Activated CD4-positive, alpha-beta T cell treated with anti-CD3 and anti-CD28 coated beads, Interleukin-2, amount 10 ng/mL, durations not matched to agents 7 days and 5 days (primary cell): ENCODE measurements at places on chromosomes 3 and 15.

DNA sequence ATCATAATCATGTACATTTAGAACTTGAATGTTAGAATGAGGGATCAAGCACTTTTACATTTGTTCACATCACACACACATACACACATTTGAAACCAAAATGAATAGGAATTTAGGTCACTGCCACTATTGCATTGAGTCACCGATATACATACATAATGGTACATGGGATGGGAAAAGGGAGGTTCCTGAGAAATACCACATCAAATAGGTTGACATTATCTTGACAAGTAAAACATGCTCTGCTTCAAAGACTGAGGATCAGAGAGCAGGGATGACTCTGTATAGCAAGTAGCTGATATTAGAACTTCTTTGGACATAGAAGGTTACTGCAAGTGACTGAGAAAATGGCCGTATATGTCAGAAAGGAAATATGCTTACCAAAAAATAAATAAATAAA, 847.2 kb downstream of the PLOD2 start:
- no peak for DNase-seq
- H3K27me3 ChIP-seq, result no peaks in the 10 kb centered on the region
- no peaks in the 10 kb centered on the region for H3K36me3 ChIP-seq
- H3K4me1 ChIP-seq, result no peaks in the 10 kb centered on the region

DNA sequence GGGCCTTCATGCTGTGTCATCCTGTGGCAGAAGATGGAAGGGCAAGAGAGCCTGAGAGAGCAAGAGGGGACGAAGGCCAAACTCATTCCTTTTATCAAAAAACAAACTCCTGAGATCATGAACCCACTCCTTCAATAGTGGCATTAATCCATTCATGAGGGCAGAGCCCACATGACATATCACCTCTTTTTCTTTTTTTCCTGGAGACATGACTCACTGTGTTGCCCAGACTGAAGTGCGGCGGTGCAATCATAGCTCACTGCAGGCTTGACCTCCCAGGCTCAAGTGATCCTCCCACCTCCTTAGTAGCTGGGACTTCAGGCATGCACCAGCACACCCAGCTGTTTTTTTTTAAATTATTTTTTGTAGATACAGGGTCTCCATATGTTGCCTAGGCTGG, 92.0 kb upstream of the RNU6-1 start:
- H3K36me3 ChIP-seq, result no peaks in the 10 kb centered on the region
- no peak overlapping the region for H3K27ac ChIP-seq
- no peak for DNase-seq
- H3K4me1 ChIP-seq, result no peaks in the 10 kb centered on the region

DNA sequence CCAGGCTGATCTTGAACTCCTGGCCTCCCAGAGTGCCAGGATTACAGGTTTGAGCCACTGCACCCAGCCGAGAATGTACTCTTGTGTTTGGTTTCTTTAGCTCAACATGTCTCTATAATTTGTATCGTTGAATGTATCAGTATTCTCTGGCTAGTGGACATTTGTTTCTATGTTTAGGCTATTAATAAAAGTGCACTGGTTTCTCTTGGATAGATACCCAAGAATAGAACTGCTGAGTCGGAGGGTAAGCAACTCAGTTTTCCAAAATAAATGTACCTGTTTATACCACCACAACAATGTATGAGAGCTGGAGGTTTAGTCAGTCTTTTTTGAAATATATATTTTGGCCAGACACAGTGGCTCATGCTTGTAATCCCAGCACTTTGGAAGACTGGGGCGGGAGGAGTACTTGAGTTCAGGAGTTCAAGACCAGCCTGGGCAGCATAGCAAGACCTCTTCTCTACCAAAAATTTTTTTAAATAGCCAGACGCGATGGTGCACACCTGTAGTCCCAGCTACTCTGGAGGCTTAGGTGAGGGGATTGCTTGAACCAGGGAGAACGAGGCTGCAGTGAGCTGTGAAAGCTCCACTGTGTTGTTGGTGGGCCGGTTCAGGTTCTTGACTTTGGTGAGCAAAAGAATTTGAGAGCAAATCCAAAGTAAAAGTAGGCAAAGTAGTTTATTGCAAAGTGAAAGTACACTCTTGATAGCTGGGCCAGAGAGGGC, 7.7 kb upstream of the IVD start:
- H3K4me1 ChIP-seq, result peaks cover 30% of the 10 kb centered on the region
- H3K27ac ChIP-seq, result peak overlapping the region; percentile 67
- no peaks in the 10 kb centered on the region for H3K27me3 ChIP-seq
- peak overlapping the region; percentile 43 for H3K4me3 ChIP-seq

GRCh38 chr3:50189989-50190388, 1.4 kb upstream of the GNAT1 start:
- H3K36me3 ChIP-seq, result no peaks in the 10 kb centered on the region
- DNase-seq, result no peak
- H3K27ac ChIP-seq, result no peak overlapping the region
- peaks cover 9% of the 10 kb centered on the region for H3K4me1 ChIP-seq

DNA sequence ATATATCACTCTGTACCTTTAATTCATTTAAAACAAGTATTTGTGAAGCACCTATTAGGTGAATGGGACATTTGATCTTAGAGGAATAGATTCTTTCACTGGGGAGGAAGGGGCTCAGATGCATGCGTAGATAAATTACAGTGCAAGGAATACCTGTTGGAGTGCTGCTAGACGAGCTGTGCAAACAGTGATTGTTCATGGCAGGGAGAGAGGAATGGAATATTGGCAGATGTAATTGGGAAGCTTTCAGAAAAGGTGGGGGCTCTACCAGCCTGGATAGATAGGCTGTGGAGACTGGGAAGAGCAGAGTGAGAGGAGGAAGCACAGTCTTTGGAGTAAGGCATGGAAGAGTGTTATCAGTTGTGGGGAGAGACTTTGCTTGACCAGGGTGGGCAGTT, 116.8 kb downstream of the AKAP13 start:
- H3K27ac ChIP-seq, result no peak overlapping the region
- no peak overlapping the region for H3K4me3 ChIP-seq
- peaks cover 27% of the 10 kb centered on the region for H3K4me1 ChIP-seq

DNA sequence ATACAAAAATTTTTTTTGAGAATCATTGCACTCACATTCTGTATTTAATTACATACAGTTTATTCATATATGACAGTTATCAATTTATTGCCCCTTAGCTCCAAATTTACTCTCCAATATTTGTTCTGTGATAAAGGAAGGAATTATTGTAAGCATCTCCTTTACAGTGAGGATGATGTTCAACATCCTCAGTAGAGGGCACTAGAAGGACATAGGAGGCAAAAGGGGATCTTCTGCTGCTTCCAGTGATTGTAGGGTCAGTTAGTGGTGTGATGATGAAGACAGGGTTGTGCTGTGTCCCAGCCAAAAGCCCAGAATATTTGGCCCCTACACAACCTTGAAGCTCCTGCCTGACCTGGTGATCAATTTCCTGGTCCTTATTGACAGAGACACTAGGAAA, 89.9 kb upstream of the DCBLD2 start:
- peaks cover 5% of the 10 kb centered on the region for H3K27me3 ChIP-seq
- no peak for DNase-seq
- no peaks in the 10 kb centered on the region for H3K4me1 ChIP-seq
- no peak overlapping the region for H3K27ac ChIP-seq
- no peaks in the 10 kb centered on the region for H3K36me3 ChIP-seq

GRCh38 chr15:70283511-70283910, 185.8 kb upstream of the TLE3 start:
- no peak overlapping the region for H3K27ac ChIP-seq
- peaks cover 4% of the 10 kb centered on the region for H3K27me3 ChIP-seq
- peaks cover 18% of the 10 kb centered on the region for H3K4me1 ChIP-seq
- DNase-seq, result no peak
- no peak overlapping the region for H3K4me3 ChIP-seq
- H3K36me3 ChIP-seq, result no peaks in the 10 kb centered on the region

- no peak within 1 kb of the TSS for H3K4me3 ChIP-seq
- no peak within 1 kb of the TSS for H3K27ac ChIP-seq
- H3K27me3 ChIP-seq, result peaks cover 6% of the 10 kb centered on the region
- H3K36me3 ChIP-seq, result no peaks in the 10 kb centered on the region
These were observed at the start of gene EFHB for GRCh38 chr3:19934098-19934566. Gene EFHB, minus strand, starts transcription at chr3:19934217. Its CDS starts 199 bp downstream, at chr3:19934018.

GRCh38 chr15:41961001-41961518, 11.3 kb downstream of the EHD4 start:
- no peak overlapping the region for H3K27ac ChIP-seq
- DNase-seq, result no peak
- no peaks in the 10 kb centered on the region for H3K27me3 ChIP-seq

- H3K4me1 ChIP-seq, result no peaks in the 10 kb centered on the region
- DNase-seq, result no peak
- no peak overlapping the region for H3K4me3 ChIP-seq
These were observed 1113.2 kb downstream of the IGSF11 start for GRCh38 chr3:117921411-117921810.

DNA sequence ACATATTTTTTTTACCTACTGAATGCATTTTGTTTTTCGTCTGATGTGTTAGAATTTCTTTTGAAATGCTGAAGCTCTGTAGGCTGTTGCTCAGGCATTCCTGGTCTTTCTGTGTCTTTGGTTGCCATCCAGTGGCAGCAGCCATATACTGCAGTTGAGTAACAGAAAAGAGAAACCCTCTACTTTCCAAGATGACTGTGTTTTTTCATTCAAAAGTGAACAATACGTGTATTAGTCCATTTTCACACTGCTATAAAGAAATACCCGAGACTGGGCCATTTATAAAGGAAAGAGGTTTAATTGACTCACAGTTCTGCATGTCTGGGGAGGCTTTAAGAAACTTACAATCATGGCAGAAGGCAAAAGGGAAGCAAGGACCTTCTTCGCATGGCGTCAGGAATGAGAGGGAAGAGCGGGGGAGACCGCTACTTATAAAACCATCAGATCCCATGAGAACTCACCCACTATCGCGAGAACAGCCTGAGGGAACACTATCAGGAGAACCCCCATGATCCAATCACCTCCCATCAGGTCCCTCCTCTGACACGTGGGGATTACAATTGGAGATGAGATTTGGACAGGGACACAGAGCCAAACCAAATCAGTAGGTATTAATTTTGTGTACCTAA, 4.7 kb upstream of the GOLGA8B start:
- peak overlapping the region; percentile 37 for H3K27ac ChIP-seq
- H3K4me1 ChIP-seq, result peaks cover 12% of the 10 kb centered on the region
- peak overlapping the region; percentile 64 for H3K4me3 ChIP-seq
- DNase-seq, result peak; percentile 76
- peaks cover 33% of the 10 kb centered on the region for H3K27me3 ChIP-seq

DNA sequence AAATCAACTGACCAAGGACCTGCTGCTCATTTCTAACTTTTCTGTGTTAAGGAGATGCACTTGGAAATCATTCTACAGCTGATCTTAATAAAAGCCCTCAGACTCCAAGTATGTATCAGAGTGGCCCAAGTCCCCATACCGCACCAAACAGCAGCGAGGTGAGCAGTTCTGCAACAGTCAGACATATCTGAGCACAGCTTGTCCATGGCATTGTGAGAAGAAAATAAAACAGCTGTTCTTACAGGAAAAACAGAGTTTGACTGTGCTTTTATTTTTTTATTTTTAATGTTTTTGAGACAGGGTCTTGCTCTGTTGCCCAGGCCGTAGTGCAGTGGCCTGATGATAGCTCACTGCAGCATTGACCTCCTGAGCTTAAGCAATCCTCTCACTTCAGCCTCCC, 131.8 kb downstream of the ADAMTS9 start:
- H3K27me3 ChIP-seq, result no peaks in the 10 kb centered on the region
- no peak overlapping the region for H3K27ac ChIP-seq
- no peak overlapping the region for H3K4me3 ChIP-seq
- no peak for DNase-seq
- H3K36me3 ChIP-seq, result no peaks in the 10 kb centered on the region
- no peaks in the 10 kb centered on the region for H3K4me1 ChIP-seq

DNA sequence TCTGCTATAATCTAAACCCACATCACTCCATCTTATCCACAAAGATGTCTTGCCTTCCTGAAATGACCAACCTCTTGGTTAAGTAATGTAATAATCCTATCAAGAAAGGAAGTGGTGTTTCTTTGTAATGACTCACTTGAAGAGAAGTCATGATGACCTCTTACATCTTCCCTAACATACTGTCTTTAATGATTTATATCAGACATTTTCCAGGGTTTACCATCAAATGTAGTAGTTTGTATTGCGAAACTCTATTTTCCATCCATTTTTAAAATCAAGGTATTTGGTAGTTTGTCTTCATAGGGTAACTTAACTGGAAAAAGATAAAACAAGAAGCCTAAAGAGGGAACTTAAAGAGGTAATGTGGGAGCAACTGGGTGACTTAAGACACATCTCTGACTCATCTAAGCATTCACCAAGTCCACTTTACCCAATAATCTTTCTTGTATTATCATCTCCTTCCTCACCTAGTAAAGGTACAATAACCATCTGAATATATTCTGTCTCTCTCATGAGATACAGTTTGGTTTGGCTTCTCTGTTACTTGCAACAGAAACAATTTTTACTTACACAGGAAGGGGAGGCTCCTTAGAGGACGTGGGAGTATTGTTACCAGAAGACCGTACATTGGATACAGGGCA, 5.7 kb upstream of the MAPK6 start:
- H3K27ac ChIP-seq, result no peak overlapping the region
- DNase-seq, result no peak
- H3K36me3 ChIP-seq, result peaks cover 3% of the 10 kb centered on the region
- H3K27me3 ChIP-seq, result no peaks in the 10 kb centered on the region

GRCh38 chr3:96027718-96028117, 786.7 kb upstream of the EPHA6 start:
- DNase-seq, result no peak
- H3K27me3 ChIP-seq, result no peaks in the 10 kb centered on the region
- no peak overlapping the region for H3K4me3 ChIP-seq
- H3K4me1 ChIP-seq, result no peaks in the 10 kb centered on the region

DNA sequence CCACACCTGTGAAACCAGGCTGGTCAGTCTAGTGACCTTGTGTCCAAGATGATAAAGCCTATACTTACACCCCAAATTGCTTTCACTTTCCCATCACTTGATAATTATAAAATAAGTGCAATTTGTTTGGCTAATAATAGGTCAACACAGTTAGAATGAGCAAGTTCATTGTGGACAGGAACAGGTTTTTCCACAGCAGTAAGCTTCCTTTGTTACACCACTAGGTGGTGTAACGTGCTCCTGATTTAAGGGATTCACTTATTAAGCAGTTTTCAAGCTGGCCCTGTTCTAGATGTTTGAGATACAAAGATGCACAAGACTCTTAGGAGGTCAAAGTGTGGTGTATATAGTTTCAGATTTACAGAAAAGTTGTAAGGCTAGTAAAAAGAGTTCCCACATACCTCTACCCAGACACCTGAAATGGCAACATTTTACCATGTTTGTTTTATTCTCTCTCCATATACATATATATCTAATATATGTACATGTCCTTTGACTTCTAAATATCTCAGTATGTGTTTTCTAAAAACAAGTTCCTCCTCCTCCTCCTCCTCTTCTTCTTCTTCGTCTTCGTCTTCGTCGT, 6.8 kb upstream of the MFSD1 start:
- peaks cover 30% of the 10 kb centered on the region for H3K27me3 ChIP-seq
- no peak overlapping the region for H3K27ac ChIP-seq
- no peaks in the 10 kb centered on the region for H3K36me3 ChIP-seq
- no peak for DNase-seq

GRCh38 chr15:91263632-91264531, 163.8 kb downstream of the SV2B start:
- no peaks in the 10 kb centered on the region for H3K4me1 ChIP-seq
- H3K27me3 ChIP-seq, result peaks cover 22% of the 10 kb centered on the region
- H3K36me3 ChIP-seq, result no peaks in the 10 kb centered on the region
